DMS53 (cell line): ENCODE measurements at places on chromosomes 13 and 19.

DNA sequence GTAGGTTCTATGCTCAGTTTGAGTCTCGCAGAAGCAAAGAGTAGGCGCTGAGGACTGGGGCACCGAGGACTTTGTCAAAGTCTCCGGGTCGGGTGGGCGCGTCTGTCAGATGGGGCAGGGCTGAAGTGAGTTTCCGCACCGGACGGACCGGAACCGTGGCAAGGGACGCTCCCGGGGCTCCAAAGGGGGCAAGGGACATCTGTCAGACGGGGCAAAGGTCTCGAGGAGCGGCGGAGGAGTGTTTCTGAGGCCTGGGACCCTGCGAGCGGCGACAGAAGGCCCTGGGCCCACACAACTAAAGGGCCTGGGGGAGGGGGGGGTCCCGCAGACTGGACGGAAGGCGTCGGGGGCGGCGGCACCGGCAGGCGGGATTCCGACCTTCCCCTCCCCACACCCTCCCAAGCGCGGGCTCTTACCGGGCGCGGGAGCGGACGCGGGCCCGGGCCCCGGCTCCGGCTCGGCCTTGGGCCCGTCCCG, 13.3 kb upstream of the AKAP8L start:
- DNase-seq: peak; percentile 46

DNA sequence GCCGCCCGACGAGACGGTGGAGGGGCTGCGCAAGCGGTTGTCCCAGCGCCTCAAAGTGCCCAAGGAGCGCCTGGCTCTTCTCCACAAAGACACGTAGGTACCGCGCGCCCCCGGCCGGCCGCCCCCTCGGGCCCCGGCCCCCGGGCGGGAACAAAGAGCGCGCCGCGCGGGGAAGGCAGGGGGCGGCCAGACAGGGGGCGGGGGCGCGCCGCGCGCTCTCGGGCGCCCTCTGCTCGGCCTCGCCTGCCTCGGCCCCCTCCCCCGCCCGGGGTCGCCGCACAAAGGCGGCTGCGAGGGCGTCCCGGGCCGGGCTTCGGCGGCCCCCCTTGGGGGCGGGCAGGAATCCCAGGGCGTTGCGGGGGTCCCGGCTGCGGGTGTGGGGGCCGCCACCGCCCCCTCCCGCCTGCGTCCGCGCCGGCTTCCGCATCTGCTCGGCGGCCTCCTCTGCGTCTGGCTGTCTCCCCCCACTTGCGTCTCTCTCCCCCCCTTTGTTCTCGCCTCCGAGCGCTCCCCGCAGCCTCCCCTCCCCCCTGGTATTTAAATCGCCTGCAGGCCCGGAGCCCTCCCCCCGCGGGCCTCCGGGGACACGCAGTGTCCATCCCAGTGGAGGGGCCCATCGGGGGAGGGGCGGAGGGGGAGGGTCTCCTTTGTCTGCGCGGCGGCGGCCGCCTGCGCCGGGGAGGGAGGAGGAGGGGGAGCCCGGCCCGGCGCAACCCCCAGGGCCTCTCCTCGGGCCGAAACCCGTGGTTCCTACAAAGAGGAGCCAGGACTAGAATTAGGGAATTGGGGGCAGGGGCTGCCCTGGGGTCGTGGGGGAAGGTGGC, 2.3 kb downstream of the MIDN start:
- DNase-seq: no peak

DNA sequence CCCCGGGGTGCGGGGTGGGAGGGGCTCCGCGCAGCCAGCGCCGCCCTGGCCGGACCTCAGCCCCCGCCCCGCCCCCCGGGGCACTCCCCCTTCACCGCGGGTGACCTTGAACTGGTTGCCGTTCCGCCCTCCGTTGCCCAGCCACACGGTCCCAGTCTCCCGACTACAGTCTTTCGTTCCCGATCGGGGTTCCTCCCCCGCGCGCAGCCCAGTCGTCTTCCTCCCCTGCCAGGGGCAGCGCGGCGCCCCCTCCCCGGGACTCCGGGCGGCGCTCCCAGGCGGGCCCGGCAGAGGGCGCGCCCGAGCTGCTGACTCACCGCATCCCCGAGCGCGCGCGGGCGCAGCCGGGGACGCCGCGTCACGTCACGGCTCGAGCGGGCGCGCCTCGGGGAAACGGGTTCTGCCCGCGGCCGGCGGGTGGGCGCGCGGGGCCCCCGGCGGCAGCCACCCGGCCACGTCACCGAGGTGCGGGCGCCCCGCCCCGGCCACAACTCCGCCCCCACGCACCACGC, 459 bp downstream of the MIDN start:
- peak; percentile 89 for DNase-seq

DNA sequence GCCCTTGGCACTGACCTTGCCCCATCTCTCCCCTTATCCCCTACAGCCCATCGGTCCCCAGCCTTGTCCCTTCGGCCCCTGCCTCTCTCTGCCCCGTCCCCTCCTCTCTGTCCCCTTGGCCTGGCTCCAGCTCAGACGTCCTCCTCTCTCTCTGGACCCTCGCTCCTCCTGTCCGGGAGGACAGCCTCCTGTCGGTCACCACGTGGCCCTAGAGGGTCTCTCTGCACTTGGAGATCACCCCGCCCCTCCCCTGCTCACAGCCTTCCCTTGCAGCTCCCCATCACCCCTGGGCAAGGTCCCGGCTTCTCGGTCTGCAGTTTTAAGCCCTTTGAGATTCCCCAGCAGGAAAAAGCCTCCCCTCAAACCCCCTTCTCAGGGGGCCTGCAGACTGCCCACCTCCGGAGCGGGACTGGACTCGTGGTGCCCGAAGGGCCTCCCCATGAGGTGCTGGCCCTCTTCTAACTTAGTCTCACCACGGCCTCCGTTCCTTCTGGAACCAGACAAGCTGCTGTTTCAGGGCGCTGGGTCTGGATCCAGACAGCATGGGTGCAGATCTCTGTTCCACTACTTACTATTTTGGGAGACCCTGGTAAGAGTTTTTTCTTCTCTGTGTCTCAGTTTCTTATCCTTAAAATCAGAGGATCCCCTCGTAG, 3.3 kb upstream of the KLK15 start:
- peak; percentile 71 for DNase-seq

GRCh38 chr13:99724633-99725517, 223.6 kb downstream of the TM9SF2 start:
- DNase-seq: no peak

GRCh38 chr13:48192411-48192935, 40.5 kb upstream of the ITM2B start:
- DNase-seq: no peak

GRCh38 chr13:92804346-92804745, 422.3 kb upstream of the GPC6 start:
- no peak for DNase-seq

- no peak for DNase-seq
These were observed 424.6 kb downstream of the TSHZ3 start for GRCh38 chr19:30924670-30925069.

DNA sequence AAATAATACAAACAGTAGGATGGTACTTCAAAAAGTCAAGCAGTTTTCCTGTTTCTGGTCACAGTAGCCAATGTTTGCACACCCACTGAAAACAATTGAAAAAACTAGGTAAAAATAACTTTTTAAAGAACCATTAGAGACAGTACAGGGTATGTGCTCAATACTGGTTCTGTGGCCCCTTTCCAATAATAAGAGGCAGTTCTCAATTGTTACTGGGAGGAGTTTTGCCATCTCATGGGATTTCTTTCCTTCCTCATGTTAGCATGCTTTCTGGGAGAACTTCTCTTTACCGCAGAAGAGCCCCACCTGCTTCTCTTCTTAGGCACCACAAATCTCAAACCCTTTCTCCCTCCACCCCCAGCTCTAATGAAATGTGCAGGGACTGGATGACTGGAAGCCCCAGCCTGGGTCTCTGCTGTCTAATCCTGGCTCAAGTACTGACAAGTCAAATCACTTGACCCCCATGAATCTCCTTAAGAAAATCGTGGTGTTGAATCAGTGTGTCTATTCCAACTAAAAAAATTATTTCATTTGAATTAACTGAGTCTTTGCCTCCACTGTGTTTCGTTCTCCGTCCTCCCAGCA, 14.6 kb downstream of the METTL21C start:
- DNase-seq: no peak

DNA sequence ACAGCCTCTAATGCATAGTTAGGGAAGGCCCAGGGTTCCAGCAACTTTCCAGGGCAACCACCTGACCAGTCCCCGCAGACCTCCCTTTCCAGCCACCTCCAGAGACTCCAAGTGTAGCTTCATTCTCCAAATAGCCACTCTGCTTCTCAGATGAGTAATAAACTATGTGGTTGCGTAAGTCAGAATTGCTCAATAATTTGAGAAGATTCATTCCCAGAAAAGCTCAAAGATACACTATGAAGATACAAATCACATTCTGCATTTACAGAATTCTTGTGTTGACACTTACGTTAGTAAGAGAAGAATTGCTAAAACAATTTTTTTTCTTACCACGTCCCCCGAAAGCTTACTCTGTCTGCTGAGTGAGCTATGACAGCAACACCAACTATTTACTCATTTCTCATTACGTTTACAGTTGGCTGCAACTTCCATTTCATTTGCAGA, 8.2 kb upstream of the LATS2 start:
- no peak for DNase-seq

- no peak for DNase-seq
These were observed 26.8 kb upstream of the ACOD1 start for GRCh38 chr13:76921516-76921915.

GRCh38 chr13:98173431-98174152, 3.5 kb downstream of the RNF113B start:
- DNase-seq: no peak

DNA sequence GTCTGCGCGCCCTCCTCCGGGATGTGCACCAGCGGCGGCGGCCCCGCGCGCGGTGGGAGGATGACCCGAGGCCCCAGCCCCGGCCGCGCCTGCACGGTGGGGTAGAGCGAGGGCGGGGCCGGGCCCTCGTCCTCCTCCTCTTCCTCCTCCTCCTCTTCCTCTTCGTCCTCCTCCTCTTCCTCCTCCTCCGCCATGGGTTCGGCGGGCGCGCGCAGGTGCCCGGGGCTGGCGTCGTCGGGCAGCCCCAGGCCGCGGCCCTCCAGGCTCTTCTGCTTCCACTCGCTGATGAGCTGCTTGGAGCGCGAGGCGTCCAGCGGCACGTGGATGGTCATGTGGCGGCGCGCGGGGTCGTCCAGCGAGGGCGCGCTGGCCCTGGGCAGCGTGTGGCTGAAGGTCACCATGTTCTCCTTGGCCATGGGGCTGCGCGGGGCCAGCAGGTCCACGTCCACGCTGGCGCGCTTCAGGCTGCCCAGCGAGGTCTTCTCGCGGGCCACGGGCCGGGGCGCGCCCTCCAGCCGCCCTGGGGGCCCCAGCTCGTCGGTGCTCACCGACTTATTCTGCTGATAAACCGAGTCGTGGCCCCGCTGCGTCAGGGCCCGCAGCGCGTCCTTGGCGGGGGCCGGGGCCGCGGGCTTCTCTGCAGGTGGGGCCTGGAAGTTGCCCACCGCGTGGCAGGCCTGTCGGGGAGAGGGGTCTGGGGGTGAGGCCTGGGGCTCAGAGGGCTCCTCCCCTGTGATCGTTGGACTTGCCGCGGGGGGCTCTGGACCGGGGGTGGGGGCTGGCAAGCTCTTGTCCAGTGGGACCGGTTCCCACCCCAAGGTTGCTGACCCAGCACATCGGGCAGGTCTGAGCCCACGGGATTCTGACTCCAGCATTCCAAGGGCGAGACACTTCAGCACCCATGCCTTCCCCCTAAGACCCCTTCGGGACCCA, 8.3 kb downstream of the PLPPR3 start:
- DNase-seq: no peak
